ENCODE measurements at places on chromosomes 6 and 20.

- DNase-seq: no peak
Measured at GRCh38 chr20:47353239-47353691, 3.2 kb downstream of the ZMYND8 start.

GRCh38 chr6:92468066-92468465, 951.3 kb downstream of the EPHA7 start:
- DNase-seq: no peak

DNA sequence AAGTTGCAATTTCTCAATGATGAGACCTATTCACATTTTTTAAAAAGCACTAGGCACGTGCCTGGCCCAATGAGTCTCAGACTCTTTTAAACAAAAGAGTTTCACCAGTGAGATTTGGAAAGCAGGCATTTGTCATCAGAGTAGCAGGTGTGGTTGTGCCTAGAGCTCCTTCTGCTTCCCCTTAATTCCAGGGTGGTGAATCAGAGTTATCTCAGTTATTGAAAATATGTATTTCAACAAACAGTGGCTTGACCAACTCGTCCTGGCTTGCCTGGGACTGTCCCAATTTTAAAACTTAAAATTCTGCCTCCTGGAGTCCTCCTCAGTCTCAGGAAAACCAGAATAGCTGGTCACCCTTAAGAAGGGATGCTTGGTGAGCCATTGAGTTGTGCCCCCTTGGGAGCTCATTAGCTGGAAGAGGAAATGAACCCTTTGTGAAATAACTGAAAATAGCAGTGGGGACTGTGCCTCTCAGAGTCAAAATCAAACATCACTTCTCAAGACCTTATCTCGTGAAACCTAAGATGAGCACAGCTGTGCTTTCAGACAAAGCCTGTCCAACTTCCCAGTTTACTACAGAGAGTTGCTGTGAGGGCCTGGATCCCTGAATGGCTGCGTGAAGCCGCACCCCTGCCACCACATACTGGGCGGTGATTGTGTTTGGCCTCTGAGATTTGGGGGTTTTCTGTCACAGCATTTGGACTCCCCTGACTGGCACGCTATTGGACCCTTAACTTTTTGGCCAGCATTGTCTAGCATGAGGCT, 116.3 kb downstream of the ANKRD60 start:
- no peak for DNase-seq

GRCh38 chr20:25077610-25078169, 4.3 kb downstream of the VSX1 start:
- no peak for DNase-seq

GRCh38 chr6:119040229-119040628, 38.2 kb downstream of the FAM184A start:
- no peak for DNase-seq

DNA sequence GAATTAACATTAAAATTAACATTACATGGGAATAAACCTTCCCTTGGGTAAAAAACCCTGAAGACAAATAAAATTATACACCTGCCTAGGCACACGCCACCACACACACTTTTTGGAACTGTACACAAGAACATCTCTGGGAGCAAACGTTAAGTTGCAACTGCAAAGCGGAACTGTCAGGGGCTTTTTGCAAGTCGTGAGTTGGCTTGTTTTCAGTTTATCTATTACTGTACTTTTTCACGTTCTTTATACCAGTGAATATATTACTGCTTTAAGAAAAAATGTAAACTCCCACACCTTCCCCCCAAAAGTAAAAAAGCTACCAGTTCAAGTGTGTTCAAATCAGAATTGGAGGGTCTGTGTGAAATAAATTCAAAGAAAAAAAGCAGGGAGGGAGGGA, 65.5 kb upstream of the NFATC2 start:
- DNase-seq: no peak

- DNase-seq: no peak
Measured at GRCh38 chr6:163340201-163340887, 74.2 kb upstream of the QKI start.

- no peak for DNase-seq
Measured at GRCh38 chr20:10963717-10964266, 290.0 kb upstream of the JAG1 start.

DNA sequence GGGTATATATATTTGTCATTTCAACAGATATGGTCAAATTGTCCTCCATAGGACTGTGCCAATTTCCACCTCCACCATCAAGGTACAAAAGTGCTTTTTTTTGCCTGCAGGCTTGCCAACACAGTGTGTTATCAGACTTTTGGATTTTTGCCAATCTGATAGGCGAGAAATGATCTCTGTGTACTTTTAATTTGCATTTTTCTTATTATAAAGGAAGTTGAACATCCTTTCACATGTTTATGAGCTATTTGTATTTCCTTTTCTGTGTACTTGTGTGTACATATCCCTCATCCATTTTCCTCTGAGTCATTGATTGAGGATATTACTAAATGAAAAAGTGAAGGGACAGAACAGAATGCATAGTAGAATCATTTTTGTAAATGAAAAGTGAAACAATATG, 39.0 kb upstream of the PTPN1 start:
- no peak for DNase-seq

DNA sequence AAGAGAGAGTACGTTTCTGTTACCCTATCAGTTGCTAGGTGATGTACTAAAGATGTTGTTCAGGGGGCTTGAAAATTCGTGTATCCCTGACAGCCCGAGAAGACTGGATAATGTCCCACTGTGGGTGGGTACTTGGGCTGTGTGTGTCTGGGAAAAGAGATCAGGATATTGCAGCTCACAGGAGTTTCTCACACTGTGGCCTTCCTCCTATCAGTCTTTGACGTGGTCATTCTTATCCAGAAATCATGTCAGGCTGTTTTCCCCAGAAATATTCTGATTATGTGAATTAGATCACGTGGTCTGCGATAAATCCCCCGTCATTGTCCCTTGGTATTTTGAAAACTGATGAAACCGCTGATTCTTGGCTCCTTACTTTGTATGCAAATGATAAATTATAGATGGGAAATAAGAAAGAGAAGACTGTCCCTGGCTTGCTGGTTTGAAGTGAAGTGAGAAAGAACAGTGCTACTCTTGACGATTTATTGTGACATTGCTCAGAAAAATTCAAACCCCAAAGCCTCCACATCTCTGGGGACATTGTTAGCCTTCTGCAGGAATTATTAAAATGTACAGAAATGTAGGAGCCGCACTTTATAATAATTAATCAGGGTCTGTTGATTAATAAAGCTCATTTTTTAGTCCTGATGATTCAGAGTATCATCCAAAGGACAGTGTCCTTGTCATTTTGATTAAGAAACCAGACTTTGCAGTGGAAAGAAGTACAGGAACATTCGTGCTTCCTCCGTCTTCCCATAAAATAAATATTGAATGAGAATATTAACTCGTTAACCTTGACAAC, 167.5 kb upstream of the TSHZ2 start:
- DNase-seq: no peak

GRCh38 chr6:163627274-163628062, 212.9 kb downstream of the QKI start:
- no peak for DNase-seq

- no peak for DNase-seq
Measured at GRCh38 chr6:42556462-42556861, 7.4 kb upstream of the UBR2 start.

DNA sequence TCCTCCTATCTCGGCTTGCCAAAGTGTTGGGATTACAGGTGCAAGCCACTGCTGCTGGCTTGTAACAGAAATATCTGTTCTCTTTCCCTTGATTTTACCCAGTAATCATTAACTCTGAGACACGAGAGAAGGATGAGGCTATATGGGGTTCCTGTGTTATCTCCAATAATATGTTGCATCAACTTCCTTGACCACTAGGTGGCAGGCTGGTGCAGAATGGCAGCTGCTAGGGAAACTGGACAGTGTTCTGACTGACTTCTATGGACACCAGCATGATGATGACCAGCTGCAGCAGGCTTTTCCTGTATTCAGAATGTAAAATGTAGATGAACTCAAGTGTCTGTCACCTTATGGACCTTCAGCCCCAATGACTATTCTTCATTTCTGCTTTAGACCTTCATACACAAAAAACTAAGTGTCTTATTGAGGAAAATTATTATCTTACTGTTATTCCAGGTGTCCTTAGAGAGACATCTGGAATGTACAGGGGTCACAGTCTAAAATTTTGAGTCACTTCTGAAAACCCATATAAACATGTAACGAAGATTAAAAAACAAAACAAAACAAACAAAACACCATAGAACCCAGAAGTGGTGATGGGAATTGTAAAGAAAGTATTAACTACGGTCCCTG, 20.4 kb upstream of the CD109 start:
- peak; percentile 62 for DNase-seq

GRCh38 chr6:144214622-144215401, 64.5 kb downstream of the STX11 start:
- DNase-seq: no peak

GRCh38 chr6:12068899-12069557, 56.9 kb downstream of the HIVEP1 start:
- no peak for DNase-seq

GRCh38 chr6:154898821-154899220, 96.3 kb upstream of the TIAM2 start:
- DNase-seq: no peak

GRCh38 chr6:79117752-79118151, 39.7 kb upstream of the PHIP start:
- DNase-seq: no peak

GRCh38 chr6:143844006-143844405, 868 bp downstream of the LTV1 start:
- DNase-seq: no peak

- no peak for DNase-seq
Measured at GRCh38 chr6:37260040-37260439, 2.1 kb upstream of the TMEM217 start.

- DNase-seq: no peak
Measured at GRCh38 chr6:118317581-118318563, 230.2 kb upstream of the PLN start.

GRCh38 chr6:156911581-156911980, 134.4 kb downstream of the ARID1B start:
- DNase-seq: no peak

GRCh38 chr6:16512544-16513290, 248.5 kb downstream of the ATXN1 start:
- no peak for DNase-seq

DNA sequence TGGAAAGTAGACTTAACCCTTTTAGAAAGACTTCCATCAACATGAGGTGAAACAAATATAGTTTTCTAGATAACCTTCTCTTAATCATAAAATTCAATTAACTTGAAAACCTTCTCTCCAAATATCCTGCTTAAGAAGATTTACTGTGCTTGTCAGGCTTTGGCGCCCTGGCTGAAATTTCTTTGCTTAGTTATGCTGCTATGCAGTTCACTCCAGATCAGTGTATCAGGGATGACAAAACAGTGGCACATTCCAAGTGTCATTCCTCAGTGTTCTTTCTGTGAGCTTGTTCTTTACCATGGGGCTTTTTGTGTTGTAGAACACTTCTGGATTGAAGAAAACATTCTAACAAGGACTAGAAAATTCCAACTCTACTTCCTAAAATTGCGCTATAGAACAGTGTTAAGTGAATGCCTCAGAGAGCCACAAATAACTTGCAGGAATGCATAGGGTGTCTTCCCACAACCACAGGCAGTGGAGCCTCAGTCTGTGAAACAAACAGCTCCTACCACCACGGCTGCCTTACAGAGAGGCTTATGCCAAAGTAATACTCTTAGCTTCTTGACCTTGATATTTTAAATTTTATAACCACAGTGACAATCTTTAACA, 443.6 kb downstream of the CDC5L start:
- DNase-seq: no peak

GRCh38 chr20:57078116-57078515, 188.3 kb downstream of the BMP7 start:
- DNase-seq: no peak

DNA sequence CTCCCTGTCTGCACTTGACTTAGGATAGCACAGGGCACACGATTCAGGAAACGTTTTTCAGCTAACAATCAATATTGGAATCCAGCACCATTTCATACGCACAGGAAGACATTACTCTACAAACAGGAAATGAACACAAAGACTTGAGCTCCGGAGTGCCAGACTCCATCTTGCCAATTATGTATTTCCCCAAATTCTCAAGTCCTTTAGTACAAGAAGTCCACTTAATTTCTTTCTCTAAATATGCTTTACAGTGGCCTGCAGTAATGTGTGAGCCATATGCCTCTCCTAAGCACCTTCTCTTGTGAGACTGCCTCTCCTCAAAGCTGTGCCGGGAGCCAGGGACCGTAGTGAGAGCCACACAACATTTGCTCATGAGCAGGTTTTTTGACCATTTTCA, 168.2 kb downstream of the THBS2 start:
- DNase-seq: no peak

DNA sequence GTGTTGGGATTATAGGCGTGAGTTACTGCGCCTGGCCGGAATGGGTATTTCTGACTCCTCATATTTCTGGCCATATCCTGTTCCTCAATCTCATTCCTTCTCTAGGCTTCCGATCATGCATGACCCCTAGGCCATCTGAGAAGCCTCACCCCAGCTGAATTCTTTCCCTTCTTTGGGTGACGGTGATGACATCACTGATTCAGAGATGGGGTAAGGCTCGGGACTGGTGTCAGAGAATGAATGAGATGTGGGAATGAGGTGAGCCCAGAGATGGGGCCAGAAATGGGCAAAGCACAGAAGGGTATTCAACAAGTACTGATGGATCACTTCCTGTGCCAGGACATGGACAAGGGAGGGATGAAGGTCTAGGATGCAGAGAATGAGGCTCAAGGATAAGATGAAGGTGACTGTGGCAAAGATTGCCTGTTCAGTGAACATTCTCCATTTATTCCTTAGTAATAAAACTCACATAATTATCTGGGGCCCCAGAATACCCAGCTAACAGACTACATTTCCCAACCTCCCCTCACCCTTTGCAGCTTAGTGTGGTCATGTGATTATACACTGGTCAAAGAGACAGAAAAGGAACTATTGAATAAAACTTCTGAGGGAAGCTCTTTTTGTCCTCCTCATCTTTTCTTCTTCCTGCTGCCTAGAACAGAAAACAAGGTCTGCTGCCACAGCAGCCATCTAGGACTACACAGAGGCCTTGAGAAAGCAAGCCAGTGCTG, 39.6 kb downstream of the KIAA0319 start:
- no peak for DNase-seq

GRCh38 chr6:4460586-4461475, 315.4 kb upstream of the CDYL start:
- no peak for DNase-seq

DNA sequence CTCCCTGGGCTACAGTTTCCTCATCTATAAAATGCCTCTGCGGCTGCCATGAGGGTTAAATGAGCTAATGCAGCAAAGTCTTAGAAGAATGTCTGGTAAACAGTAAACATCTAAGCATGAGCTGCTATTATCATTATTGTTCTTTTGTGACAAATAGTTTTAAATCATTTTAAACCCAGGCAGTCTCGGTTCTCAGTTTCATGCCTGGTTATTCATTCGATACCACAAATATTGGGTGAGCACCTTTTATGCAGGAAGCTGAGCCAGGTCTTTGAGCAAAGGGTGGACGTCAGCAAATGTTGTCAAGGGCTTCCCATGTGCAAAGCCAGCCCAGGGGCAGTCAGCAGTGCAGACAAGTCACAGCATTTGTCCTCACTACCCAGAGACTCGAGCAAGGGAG, 128.7 kb downstream of the NFATC2 start:
- no peak for DNase-seq

- DNase-seq: no peak
Measured at GRCh38 chr20:62496568-62497218, 20.9 kb upstream of the GATA5 start.

- no peak for DNase-seq
Measured at GRCh38 chr6:55528624-55529023, 50.4 kb downstream of the HMGCLL1 start.

All from activated CD4-positive, CD25-positive, alpha-beta regulatory T cell treated with anti-CD3 and anti-CD28 coated beads, Interleukin-2, amount 50 U/mL, for 16 hours (primary cell).